ENCODE measurements at places on chromosomes 6 and 20.

DNA sequence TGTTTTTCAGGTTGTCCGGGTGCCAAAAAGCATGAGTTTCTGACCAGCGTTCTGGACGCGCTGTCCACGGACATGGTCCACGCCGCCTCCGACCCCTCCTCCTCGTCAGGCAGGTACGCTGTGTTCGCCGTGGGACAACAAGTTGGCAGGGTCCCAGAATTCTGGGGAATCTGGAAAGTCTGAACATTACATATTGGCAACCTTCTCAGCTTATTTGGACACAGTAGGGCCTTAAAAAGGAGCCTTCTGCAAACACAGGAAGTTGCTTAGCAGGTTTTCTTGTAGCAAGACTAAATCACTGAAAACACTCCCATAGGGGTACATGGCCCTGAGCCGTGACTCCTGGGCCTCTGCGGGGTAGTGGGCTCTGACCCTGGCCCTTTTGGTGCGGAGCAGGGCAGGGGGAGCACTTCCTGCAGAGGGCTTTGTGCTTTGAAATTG lies 209.7 kb downstream of the SMOC2 start:
- no peak for DNase-seq

- DNase-seq, result no peak
These were observed 172.8 kb upstream of the SPTLC3 start for GRCh38 chr20:12835999-12836398.

- no peak for DNase-seq
These were observed 25.7 kb downstream of the TTI1 start for GRCh38 chr20:38007526-38007925.

GRCh38 chr6:133559926-133560325 lies 318.8 kb downstream of the EYA4 start:
- DNase-seq, result no peak

GRCh38 chr20:3701061-3701998 lies 11.1 kb downstream of the SIGLEC1 start:
- no peak for DNase-seq

DNA sequence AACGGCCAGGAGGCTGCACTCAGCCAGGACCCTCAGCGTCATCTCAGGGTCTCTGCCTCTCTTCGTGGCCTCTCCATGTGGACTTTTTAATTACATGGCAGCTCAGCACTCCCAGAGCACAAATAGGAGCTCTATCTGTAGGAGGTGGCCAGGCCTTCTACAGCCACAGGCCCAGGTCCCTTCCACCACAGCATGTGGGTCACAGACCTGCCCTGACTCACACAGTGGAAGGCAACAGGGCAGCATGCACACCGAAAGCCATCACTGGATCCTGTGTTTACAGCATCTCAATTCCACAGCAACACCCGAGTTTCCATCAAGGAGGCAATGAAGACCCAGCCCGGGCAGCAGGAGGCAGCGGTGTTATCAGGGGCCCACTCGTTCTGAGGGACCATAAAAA lies 65.8 kb upstream of the CD93 start:
- no peak for DNase-seq

DNA sequence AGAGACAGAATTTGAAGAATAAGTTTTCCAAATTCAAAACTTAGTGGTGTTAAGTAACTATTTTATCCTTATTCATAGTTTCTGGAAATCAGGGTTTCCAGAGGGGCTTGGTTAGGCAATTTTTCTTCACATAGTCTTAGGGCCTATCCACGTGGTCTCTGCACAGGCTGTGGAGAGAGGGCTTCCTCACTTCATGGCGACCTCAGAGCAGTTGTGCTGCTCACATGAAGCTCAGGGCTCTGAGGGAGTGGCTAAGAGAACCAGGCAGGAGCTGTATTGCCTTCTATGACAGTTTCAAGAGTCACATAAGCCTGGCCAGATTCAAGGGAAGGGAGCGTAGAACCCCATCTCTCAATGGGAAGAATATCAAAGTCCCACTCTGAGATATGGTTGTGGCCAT lies 13.9 kb upstream of the CD40 start:
- no peak for DNase-seq

GRCh38 chr6:152572338-152573088 lies 64.6 kb downstream of the SYNE1 start:
- no peak for DNase-seq

GRCh38 chr20:46304361-46304760 lies 3.9 kb downstream of the CDH22 start:
- no peak for DNase-seq
